ENCODE measurements at places on chromosomes 6 and 20.
A peak's percentile ranks its signal among the peaks of the same experiment; 100 is the strongest.

- DNase-seq: no peak
Measured at GRCh38 chr20:31863296-31864085, 6.8 kb downstream of the DUSP15 start.

DNA sequence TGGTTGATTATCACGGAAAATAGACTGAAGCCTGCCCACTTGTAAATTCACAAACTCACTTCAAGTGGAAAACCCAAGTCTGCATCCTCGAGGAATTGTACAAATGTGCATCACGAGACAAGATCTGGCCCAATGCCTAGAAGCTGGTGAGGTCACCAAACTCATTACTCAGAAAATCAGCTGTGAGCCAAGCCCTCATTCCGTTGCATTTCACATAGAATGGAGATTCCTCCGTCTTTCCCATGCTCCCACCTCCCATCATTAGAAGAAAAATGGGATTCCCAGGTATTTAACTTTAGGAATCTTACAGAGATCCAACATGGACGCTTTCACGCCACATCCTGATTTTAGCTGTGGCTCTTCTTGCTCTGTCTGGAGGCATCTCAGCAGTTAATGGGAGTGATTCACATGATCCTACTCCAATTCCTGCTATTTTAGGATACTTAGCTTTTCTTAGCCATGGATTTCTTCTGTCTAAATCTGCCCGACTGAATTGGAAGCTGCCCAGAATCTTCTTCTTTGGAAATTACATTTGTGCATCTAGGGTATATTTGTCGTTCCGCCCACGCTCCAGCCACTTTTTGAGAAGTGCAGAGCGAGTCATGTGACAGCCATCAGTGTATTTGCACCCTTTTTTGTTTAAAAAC is 68.7 kb upstream of the STMND1 start:
- peak; percentile 91 for DNase-seq

- DNase-seq: no peak
Measured at GRCh38 chr6:168841609-168842278, 400.8 kb downstream of the SMOC2 start.

GRCh38 chr6:9461188-9461587 is 953.7 kb downstream of the TFAP2A start:
- DNase-seq: peak; percentile 22

- DNase-seq: no peak
Measured at GRCh38 chr20:43528258-43528875, 20.9 kb downstream of the L3MBTL1 start.

DNA sequence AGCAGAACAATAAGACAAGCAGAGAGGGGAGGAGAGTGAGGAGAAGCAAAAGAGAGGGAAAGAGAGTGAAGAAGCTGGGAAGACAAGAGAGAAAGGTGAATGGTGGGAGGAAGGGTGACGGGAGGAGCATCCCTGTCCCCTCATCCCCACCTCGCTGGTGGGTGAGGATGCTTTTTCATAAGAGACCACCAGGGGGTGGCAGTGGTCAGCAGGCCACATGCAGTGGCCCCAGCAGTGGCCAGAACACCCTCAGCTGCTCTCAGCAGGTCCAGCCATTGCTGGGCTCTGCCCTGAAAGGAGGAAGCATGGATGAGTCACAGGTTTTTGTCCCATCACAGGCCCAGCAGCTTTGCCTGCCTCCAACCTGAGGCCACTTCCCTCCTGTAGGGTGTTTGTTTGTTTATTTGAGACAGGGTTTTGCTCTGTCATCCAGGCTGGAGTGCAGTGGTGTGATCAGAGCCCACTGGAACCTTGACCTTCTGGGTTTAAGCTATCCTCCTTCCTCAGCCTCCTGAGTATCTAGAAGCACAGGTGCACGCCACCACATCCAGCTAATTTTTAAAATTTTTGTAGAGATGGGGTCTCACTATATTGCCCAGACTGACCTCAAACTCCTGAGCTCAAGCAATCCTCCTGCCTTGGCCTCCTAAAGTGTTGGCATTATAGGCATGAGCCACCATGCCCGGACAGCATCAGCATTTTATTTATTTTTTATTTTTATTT is 24.0 kb downstream of the FGD2 start:
- peak; percentile 75 for DNase-seq
